Neural crest cell (in vitro differentiated cells): ENCODE measurements at places on chromosomes 5 and 9. TPM values are rescaled to one million over a fixed set of nuclear protein-coding genes. Genes with fewer than 3 reads are reported as not detected.

PCDHB7 gene
- total RNA-seq: 0.39 and 0.58 TPM in 2 replicates

PSMB7 gene
- 195 and 196 TPM in 2 replicates for total RNA-seq

FKTN gene
- 18.3 and 19.7 TPM in 2 replicates for total RNA-seq

FOXB2 gene
- not detected in 2 replicates for total RNA-seq

CDX1 gene
- not detected in 2 replicates for total RNA-seq

PAPPA gene
- total RNA-seq: 0.66 and 0.72 TPM in 2 replicates

IFNK gene
- not detected in 2 replicates for total RNA-seq

DMRT3 gene
- total RNA-seq: not detected in 2 replicates

FAM169A gene
- total RNA-seq: 11.6 and 13.6 TPM in 2 replicates

PCDH1 gene
- 16.2 and 17.3 TPM in 2 replicates for total RNA-seq

GKAP1 gene
- 11.1 and 12.1 TPM in 2 replicates for total RNA-seq

- DNase-seq: no peak
Measured at GRCh38 chr9:130008538-130008937, 34.5 kb downstream of the FNBP1 start.

- DNase-seq: no peak
Measured at GRCh38 chr5:176892663-176893062, 6.5 kb downstream of the HK3 start.

DNA sequence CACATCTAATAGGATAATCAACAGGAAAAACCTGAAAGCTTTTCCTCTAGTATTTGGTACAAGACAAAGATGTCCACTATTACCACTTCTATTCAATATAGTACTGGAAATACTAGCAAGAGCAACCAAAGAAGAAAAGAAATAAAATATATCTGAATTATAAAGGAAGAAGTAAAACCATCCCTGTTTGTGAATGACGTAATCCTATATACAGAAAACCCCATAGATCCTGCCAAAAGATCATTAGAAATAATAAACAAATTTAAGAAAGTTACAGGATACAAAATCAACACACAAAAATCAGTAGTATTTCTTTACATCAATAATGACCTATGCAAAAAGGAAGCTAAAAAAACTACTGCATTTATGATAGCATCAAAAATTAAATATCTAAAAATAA lies 1191.3 kb upstream of the C9orf72 start:
- no peak for DNase-seq

GRCh38 chr5:172546196-172546595 lies 91.9 kb upstream of the SH3PXD2B start:
- DNase-seq: no peak

- no peak for DNase-seq
Measured at GRCh38 chr5:105430516-105430915, 1867.9 kb upstream of the NUDT12 start.

DNA sequence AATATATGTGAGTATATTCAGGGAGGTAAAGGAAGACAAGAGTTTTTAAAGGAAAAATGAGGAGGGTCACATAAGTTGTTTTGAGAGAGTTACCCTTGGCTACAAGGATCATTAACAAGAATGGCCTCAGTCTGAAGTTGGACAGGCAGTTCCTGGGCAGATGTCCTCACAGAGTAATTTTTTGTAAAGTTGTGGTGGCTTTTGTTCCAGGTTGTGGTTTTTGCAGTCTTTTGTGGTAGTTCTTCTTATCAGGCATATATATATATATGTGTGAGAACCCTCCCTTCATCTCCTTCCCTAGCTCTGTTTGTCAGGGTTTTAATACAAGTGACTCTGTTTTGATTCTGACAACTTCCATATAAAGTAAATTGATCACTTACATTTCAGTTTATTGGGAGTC lies 60.0 kb downstream of the CSNK1G3 start:
- no peak for DNase-seq

GRCh38 chr5:149374801-149375200 lies 4.3 kb downstream of the IL17B start:
- no peak for DNase-seq

- no peak for DNase-seq
Measured at GRCh38 chr5:10576790-10577189, 12.9 kb downstream of the ANKRD33B start.

GRCh38 chr9:129620669-129621295 lies at the start of gene C9orf50:
TSS of gene C9orf50 (minus strand) at chr9:129621101. CDS start at chr9:129620574, 527 bp downstream.
- DNase-seq: no peak

- DNase-seq: no peak
Measured at GRCh38 chr9:33246269-33246860, 6.4 kb downstream of the SPINK4 start.

GRCh38 chr5:129496421-129496820 lies 36.3 kb downstream of the ADAMTS19 start:
- no peak for DNase-seq

DNA sequence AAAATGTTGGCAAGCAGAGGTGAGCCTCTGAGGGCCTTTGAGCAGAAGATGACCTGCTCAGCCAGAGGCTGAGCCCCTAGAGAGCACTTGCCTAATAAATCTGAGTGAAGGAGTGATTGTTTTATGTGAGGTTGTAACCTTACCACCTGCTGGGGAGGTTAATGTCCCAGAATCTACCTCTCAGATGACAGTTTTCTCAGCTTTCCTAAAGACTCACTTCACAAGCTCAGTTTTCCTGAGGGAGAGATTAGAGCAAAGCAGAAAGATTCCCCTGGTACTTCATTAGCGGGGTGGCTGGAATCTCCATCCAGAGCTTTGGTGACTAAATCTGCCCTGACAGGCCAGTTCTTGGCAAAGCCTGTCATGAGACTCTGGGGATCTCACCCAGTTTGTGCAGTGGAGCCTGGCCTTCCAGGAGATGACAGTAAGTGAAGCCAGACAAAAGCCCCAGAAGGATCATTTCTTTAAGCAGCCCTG lies 48.8 kb upstream of the GALNT10 start:
- no peak for DNase-seq

- no peak for DNase-seq
Measured at GRCh38 chr5:20601678-20602100, 613.7 kb upstream of the CDH18 start.

GRCh38 chr5:73901043-73901442 lies 275.0 kb downstream of the ARHGEF28 start:
- DNase-seq: no peak

DNA sequence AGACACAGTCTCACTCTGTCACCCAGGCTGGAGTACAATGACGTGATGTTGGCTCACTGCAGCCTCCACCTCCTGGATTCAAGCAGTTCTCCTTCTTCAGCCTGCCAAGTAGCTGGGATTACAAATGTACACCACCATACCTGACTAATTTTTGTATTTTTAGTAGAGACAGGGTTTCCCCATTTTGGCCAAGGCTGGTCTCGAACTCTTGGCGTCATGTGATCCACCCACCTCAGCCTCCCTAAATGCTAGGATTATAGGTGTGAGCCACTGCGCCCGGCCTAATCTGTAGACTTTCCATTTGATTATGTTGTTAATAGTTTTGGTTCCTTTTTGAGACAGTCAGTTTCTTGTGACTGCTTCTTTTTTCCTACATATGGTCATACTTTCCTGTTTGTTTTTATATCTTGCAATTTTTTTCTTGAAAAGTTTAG lies 31.0 kb downstream of the MTREX start:
- DNase-seq: no peak

GRCh38 chr9:71820403-71820921 lies 52.1 kb upstream of the CEMIP2 start:
- DNase-seq: no peak

DNA sequence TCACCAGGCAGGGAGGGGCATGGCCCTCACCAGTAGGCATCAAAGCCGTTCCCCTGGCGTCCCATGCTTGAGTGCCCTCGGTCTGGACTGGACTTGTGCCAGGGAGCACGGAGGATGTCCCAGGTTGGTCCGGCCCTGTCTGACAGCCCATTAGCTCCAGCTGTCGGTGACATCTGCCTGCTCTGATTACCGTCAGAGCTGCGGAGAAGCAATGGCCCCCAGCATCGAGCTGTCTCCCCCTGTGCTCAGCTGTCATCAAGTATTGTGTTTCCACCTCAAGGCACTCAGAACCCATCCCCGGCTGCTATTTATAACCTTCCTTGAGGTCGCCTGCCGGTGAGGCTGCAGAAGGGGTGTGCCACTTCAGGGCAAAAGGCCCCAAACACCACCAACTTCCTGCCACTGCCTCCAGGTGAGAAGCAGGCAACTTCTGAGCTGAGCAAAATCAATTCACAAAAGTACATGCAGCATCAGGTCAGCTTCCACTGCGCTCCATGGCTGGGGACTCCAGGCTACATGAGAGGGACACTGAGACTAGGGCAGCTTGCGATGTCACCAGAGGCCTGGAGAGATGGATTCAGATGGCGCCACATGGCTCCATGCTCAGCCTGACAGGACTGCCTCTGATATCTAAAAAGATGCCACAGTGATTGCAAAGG lies 142.7 kb downstream of the C5orf15 start:
- DNase-seq: no peak

- DNase-seq: no peak
Measured at GRCh38 chr9:116975126-116975525, 288.0 kb downstream of the TRIM32 start.

- no peak for DNase-seq
Measured at GRCh38 chr9:109776391-109776790, 3.6 kb upstream of the PALM2AKAP2 start.

- DNase-seq: no peak
Measured at GRCh38 chr5:134171972-134172371, 4.8 kb downstream of the SKP1 start.

GRCh38 chr5:134568761-134569695 lies 43.6 kb downstream of the JADE2 start:
- DNase-seq: peak; percentile 36

GRCh38 chr9:6382681-6383080 lies 30.3 kb upstream of the UHRF2 start:
- no peak for DNase-seq

GRCh38 chr9:125924351-125924750 lies 177.2 kb downstream of the PBX3 start:
- no peak for DNase-seq

DNA sequence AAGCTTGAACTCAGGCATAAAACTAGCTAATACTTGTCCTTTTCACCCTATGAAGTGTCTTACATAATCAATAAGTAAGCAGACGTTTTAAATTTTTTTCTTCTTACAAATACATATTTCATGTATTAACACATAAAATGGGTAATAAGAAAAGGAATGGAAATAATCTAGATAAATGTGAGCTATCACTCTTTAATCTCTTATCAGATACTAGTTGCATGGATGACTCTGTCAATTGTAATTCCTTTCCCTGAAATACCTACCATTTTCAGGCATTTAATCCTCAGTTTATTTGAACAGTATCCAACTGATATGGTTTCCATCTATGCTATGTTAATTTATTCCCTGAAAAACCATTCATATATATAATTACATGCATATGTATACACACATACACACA lies 166.0 kb upstream of the RGS7BP start:
- no peak for DNase-seq

GRCh38 chr9:82410866-82411265 lies 422.3 kb downstream of the SPATA31D1 start:
- DNase-seq: no peak

- no peak for DNase-seq
Measured at GRCh38 chr9:112945620-112946208, 55.0 kb upstream of the SLC46A2 start.

GRCh38 chr5:21678526-21678925 lies 1174.6 kb downstream of the CDH12 start:
- no peak for DNase-seq

DNA sequence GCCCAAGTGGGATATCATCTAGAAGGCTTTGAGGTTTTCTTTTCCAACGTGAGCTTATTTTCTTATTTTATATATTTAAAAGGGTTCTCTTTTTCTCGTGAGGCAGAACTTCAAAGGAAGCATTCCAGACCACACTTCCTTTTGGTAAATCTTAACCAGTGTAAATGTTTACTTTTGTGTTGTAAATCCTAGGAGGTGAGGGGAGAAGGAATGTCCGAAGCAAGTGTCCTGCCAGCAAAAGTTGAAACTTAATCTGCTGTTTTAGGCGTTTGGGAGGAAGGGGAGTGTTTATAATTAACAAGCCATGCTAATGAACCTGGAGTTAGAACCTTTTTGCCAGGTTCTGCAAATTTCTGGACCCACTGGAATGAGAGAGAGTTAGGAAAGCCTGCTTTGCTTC lies 37.9 kb downstream of the WWC1 start:
- DNase-seq: no peak

GRCh38 chr5:83025690-83026478 lies 51.3 kb downstream of the TMEM167A start:
- no peak for DNase-seq

DNA sequence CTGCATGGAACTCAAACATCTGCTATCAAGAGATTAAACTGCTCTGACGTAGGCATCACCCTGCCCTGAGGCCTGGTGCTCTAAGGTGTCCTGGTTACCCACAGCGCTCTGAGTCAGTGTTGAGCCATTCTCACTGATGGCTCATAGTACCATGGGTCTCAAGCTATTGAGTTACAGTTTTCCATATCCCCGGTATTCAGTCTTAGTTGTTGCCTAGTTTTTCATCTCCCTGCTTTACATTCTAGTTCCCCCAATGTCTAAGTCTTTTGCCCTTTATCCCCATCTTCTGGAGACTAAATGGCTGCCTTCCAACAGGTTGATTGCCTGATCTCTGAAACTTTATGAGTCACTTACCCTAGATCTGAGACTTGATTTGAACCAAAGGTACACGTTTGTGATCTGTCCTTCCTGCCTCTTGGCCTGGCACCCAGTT lies 161.2 kb upstream of the PTGER4 start:
- DNase-seq: no peak

DNA sequence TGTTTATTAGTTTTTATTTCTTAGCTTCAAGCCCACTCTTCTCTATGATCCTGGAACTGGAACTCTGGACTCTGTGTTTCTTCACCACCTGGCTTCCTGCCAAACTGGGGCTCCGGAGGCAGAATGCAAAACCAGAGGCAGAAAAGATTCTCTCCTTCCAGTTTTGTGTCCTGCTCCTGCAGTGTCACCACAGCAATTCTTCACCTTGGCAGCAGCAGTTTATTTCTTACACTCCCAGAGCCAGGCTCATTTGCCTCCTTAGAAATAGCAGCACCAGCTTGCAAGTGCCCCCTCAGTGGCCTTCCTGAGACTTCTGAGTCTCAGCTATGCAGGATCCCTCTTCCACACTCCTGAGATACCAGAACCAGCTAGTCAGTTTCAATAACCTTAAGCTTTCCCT lies 26.7 kb upstream of the CAMK4 start:
- DNase-seq: no peak

DNA sequence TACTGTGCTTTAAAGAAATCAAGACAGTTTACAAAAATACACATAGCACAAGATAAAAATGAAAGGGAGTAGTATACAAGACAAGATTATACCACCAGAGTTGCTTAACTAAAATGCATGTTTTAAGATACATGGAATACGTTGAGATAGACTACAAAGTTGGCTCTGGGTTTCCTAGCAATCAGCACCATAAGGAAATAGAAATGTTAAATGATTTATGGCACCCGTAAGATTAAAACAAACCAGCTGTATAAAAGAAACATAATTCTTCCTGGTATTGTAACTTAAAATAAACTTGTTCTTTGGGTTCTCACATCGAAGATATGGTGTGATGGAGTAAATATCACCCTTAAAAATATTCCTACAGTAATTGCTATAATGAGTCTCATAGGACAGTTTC lies 9.9 kb upstream of the CSNK1G3 start:
- no peak for DNase-seq

GRCh38 chr5:94209774-94210355 lies 408.5 kb downstream of the KIAA0825 start:
- no peak for DNase-seq

GRCh38 chr9:136682710-136683109 lies 4.5 kb downstream of the AGPAT2 start:
- no peak for DNase-seq

- no peak for DNase-seq
Measured at GRCh38 chr9:109272745-109273144, 48.1 kb downstream of the EPB41L4B start.
